Caco-2 (cell line): ENCODE measurements at places on chromosomes 11 and 22. TPM values are rescaled to one million over a fixed set of nuclear protein-coding genes. Genes with fewer than 3 reads are reported as not detected.

The CASP5 gene
- total RNA-seq, result 1.4 and 1.5 TPM in 2 replicates

The TYMP gene
- total RNA-seq, result 3.7 and 3.9 TPM in 2 replicates

The NLRP14 gene
- not detected in 2 replicates for total RNA-seq

The PANX3 gene
- not detected in 2 replicates for total RNA-seq

The GPHA2 gene
- total RNA-seq, result not detected in 2 replicates
